ENCODE measurements at places on chromosomes 13 and 19. TPM values are rescaled to one million over a fixed set of nuclear protein-coding genes. Genes with fewer than 3 reads are reported as not detected.

Gene ZNF577
- polyA plus RNA-seq, result 32.2 TPM

Gene KCNN4
- polyA plus RNA-seq, result 0.80 TPM

Gene TNNT1
- polyA plus RNA-seq, result not detected

Gene CPB2
- polyA plus RNA-seq, result not detected

Gene KCNJ14
- 0.28 TPM for polyA plus RNA-seq

Gene SIAH3
- polyA plus RNA-seq, result 0.41 TPM

Gene FPR2
- not detected for polyA plus RNA-seq

Gene ZNF534
- not detected for polyA plus RNA-seq

Gene NR2F6
- polyA plus RNA-seq, result 60.2 TPM

Gene CBARP
- polyA plus RNA-seq, result 1.0 TPM

Gene MYCBP2
- polyA plus RNA-seq, result 14.5 TPM

Gene FXYD5
- 41.9 TPM for polyA plus RNA-seq

Gene ZNF221
- polyA plus RNA-seq, result 0.54 TPM

Gene ATP8B3
- 0.24 TPM for polyA plus RNA-seq

Gene ZNF865
- polyA plus RNA-seq, result 5.8 TPM

Gene ZNF77
- polyA plus RNA-seq, result 2.4 TPM

Gene PRSS57
- not detected for polyA plus RNA-seq

Gene EDDM13
- 1.6 TPM for polyA plus RNA-seq

Gene ARL11
- polyA plus RNA-seq, result 0.19 TPM

Gene ZNF223
- polyA plus RNA-seq, result 2.5 TPM

Gene TPTE2
- not detected for polyA plus RNA-seq

Gene IRGC
- not detected for polyA plus RNA-seq

Gene CCDC194
- polyA plus RNA-seq, result not detected

Gene CGB5
- not detected for polyA plus RNA-seq

Gene MAB21L1
- polyA plus RNA-seq, result 0.17 TPM

Gene MIR17HG
- polyA plus RNA-seq, result 1.2 TPM

Gene C19orf73
- 3.9 TPM for polyA plus RNA-seq

Gene PTGIR
- polyA plus RNA-seq, result 7.5 TPM

Gene MRI1
- polyA plus RNA-seq, result 18.8 TPM

Gene MCEMP1
- polyA plus RNA-seq, result 0.28 TPM

Gene OLFM2
- 5.4 TPM for polyA plus RNA-seq

Gene ELSPBP1
- not detected for polyA plus RNA-seq

Gene ZNF737
- polyA plus RNA-seq, result 6.8 TPM

Gene CYP4F3
- polyA plus RNA-seq, result 17.9 TPM

Gene COX7A1
- 199 TPM for polyA plus RNA-seq

Gene CEACAM21
- polyA plus RNA-seq, result 1.2 TPM

Gene ZNF44
- polyA plus RNA-seq, result 27.1 TPM

Gene TDRD12
- polyA plus RNA-seq, result not detected

Gene CAPN12
- polyA plus RNA-seq, result 27.1 TPM

Gene WASF3
- 3.7 TPM for polyA plus RNA-seq

Gene KXD1
- 56.3 TPM for polyA plus RNA-seq

Gene KLK13
- polyA plus RNA-seq, result not detected

Gene KLF5
- polyA plus RNA-seq, result 4.4 TPM

Gene KLK4
- polyA plus RNA-seq, result 1.2 TPM

Gene MYPOP
- polyA plus RNA-seq, result 11.7 TPM

All from kidney (tissue), 22 donors.